ENCODE measurements at places on chromosomes 4 and X.

- DNase-seq = no peak
These were observed 135.4 kb downstream of the ASMT start for GRCh38 chrX:1750267-1750666.

DNA sequence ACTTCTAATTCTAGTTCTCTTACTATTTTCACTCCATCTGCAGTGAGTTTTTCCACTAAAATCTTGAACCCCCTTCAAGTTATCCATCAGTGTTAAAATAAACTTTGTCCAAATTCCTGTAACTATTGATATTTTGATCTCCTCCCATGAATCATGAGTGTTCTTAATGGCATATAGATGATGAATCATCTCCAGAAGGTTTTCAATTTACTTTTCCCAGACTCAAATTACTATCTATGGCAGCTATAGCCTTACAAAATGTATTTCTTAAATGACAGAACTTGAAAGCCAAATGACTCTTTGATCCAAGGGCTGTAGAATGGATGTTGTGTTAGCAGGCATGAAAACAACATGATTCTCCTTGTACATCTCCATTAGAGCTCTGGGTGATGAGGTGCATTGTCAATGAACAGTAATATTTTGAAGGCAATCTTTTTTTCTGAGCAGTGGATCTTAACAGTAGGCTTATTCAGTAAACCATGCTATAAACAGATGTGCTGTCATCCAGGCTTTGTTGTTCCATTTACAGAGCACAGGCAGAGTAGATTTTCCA, 16.1 kb upstream of the IQCM start:
- no peak for DNase-seq

- no peak for DNase-seq
These were observed 1115.8 kb downstream of the PDHA2 start for GRCh38 chr4:96955691-96956090.

GRCh38 chr4:81504112-81505003, 32.7 kb upstream of the RASGEF1B start:
- no peak for DNase-seq

- DNase-seq = no peak
These were observed 38.3 kb downstream of the SLC10A6 start for GRCh38 chr4:86810847-86811246.

DNA sequence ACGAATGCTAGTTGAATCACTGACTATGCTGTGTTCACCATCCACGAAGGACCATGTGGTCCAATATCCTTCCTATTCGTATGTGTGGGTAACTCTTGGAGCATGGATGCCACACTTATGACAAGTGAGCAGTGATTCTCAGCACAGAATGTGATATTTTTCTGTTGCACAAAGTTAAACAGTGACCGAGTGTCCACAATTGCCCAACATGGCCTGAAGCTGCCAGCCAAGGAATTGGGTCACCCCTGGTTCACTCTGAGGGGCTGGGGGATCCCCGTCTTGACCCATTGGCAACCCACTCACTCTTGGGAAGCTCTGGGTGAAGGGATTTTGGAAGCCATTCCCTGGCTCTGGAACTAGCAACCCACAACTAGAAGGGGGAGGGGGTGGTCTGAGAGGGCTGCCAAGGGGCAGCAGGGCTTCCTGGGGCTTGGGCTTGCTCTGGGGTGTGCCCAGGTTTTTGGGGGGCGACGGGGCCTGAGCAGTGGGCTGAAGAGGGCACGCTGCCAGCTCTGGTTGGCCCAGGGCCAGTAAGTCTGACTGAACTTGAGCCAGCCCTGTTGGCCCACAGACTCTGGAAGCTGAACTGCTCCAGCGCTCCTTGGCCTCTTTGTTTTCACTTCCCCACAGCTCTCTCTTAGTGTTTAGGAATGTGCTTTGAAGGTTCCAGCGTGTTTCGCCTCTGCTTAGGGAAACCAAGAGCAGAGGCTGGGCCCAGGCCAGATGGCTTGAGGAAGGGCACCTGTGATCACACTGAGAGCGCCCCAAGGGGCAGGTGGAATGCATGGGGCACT, 43.1 kb upstream of the BCOR start:
- no peak for DNase-seq

DNA sequence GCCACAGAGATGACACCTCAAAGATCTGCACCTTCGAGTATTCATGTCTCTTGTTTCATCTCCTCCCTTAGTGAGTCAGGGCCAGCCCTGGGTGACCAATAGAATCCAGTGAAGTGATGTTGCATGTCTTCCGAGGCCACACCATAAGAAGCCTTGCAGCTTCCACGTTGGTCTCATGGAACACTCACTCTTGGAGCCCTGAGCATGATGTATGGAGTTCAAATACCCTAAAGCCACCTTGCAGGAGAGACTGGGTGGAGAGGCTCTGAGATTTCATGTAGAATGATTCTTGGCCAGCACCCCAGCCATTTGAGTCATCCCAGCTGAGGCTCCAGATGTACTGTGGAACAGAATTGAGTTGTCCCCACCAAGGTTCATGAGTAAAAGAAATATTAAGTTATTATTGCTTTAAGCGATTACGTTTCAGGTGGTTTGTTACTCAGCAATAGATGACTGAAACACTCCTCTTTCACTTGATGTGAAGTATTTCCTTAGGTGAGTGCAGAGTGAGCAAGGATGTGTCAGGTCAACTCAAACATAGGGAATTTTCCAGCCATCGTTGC, 5.0 kb upstream of the RP2 start:
- no peak for DNase-seq

DNA sequence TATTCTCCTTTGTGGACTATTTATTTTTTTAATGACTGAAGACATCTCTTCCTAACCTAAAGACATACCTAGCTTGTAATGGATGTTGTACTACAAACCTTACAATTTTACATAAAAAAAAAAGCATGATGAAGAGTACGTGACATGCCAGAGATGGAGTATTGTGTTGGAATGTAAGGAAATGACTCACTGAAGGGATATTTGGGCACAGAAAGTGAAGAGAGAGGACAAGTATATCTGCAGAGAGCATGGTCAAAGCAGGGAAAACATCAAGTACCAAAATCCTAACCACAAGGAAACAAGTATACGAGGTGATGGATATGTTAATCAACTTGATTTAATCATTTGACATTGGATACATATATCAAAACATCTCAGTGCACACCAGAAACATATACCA, 1051.4 kb upstream of the PRKX start:
- peak; percentile 53 for DNase-seq

- DNase-seq = no peak
These were observed 112.4 kb downstream of the BMPR1B start for GRCh38 chr4:94870146-94870545.

DNA sequence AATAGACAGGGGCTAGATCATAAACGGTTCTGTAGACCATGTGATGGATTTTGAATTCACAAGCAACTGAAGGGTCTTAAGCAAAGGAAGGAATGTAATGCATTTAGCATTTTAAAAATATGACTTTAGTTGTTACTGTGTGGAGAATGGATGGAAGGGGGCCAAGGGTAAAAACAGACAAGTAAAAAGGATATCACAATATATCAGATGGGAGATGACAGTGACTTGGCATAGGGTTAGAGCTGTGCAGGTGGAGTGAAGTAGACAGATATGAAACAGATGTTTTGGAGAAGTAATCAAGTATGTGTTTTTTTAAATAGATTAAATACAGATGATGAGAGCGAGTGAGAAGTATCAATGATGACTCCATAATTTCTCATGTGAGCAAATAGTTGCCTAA, 1116.0 kb upstream of the TENM3 start:
- no peak for DNase-seq

DNA sequence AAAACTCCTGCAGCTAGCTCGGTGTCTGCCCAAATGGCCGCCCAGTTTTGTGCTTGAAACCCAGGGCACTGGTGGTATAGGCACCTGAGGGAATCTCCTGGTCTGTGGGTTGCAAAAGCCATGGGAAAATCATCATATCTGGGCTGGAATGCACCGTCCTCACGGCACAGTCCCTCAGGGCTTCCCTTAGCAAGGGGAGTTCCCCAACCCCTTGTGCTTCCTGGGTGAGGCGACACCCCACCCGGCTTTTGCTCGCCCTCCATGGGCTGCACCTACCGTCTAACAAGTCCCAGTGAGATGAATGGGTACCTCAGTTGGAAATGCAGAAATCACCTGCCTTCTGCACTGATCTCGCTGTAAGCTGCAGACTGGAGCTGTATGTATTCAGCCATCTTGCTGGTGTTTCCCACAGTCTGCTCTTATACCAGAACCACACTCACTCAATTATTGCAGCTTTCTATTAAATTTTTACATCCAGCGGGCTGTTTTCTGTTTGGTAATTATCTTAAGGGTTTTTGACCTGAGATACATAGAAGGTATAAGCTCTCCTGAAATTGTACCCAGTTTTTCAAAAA, 36.7 kb upstream of the NPNT start:
- no peak for DNase-seq

DNA sequence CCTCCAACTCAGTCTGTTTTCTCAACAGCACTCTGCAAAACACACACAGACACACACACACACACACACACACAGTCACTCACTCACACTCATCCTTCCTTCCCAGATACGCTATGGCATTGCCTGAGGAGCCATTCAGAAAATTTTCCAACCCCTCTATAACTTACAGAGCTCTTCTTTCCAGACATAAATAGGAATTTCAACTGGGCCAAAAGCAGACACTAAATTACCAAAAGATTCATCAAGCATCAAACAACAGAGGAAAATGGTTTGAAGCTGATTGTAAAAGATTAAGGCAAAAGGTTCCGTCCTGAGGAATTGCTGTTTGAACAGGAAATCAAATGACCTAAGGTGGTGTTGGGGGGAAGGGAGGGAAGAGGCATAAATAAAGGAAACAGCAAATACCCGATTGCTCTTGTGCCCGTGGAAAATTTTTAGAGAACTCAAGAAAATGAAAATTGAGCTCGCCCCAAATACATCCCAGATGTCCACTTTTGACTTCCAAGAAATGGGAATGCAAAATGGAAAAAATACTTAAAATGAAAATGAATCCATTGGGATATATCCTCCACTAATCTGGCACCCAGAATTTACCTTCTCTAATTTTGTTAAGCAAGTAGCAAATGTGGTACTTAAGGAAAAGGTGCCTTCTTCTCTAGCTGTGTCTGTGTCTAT, 183.6 kb downstream of the QDPR start:
- DNase-seq = no peak

- DNase-seq = no peak
These were observed 51.2 kb downstream of the HMX1 start for GRCh38 chr4:8820178-8821102.

GRCh38 chrX:23981222-23981621, 45.8 kb downstream of the KLHL15 start:
- no peak for DNase-seq

DNA sequence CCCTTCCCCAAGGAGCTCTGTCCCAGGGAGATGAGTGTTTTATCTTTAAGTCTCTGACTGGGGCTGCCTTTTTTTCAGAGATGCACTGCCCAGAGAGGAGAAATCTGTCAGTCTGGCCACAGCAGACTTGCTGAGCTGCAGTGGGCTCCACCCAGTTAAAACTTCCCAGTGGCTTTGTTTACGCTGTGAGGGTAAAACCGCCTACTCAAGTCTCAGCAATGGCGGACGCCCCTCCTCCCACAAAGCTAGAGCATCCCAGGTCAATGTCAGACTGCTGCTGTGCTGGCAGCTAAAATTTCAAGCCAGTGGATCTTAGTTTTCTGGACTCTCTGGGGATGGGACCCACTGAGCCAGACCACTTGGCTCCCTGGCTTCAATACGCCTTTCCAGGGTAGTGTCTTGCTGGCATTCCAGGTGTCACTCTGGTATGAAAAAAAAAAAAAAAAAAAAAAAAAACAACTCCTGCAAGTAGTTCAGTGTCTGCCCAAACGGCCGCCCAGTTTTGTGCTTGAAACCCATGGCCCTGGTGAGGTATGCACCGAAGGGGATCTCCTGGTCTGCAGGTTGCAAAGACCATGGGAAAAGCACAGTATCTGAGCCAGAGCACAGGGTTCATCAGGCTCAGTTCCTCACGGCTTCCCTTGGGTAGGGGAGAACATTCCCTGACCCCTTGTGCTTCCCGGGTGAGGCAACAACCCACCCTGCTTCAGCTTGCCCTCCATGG, 1616.1 kb upstream of the ADGRL3 start:
- DNase-seq = no peak

- DNase-seq = no peak
These were observed 54.6 kb downstream of the ARAP2 start for GRCh38 chr4:36189511-36190226.

DNA sequence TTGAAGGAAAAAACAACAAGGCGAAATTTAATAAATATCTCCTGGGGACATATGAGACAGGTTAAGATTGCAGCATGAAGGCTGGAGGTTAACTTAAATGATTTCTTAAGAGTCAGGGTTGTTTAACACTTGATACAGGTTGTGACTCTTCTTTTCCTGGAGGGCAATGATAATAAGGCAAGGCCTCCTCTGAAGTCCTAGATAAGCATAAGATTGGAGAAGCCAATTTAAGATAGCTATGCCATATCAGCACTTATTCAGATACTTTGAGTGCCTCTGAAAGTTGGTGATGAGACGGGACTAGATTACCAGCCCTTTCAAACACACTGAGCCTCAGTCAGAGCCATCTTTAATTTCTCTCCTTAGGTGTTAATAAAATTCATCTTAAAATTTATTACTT, 350.8 kb downstream of the FBXO8 start:
- no peak for DNase-seq

DNA sequence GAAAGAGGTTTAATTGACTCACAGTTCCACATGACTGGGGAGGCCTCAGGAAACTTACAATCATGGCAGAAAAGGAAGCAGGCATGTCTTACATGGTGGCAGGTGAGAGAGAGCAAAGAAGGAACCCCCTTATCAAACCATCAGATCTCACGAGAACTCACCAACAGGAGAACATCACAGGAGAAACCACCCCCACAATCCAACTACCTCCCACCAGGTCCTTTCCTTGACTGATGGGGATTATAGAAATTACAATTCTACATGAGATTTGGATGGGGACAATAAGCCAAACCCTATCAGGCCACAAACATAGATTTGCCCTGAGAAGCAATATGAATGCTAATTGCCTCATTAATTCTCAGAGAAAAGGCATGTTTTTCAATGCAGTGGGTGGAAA, 138.2 kb upstream of the RAPGEF2 start:
- no peak for DNase-seq

DNA sequence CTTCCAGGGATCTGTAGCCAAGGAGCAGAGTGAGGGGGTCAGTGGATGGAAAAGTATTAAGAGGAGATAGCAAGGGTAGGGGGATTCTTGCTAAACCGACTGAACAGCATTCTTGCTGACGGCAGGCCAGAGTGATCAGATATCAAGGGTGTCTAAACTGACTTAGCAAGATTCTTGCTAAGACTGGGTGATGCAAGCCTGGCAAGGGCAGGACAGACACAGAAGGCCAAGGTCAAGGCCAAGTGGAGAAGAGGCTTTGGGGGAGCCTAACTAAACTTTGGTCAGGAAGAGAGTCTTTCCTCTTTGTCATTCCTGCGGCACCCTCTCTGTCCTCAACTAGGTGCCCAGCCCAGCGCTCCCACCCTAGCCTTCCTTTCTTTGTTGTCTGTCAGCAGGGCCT, 799 bp downstream of the XPNPEP2 start:
- DNase-seq = no peak

Data from SW 1271 (cell line).